ENCODE measurements at places on chromosomes 2 and 18.
A peak's percentile ranks its signal among the peaks of the same experiment; 100 is the strongest.

DNA sequence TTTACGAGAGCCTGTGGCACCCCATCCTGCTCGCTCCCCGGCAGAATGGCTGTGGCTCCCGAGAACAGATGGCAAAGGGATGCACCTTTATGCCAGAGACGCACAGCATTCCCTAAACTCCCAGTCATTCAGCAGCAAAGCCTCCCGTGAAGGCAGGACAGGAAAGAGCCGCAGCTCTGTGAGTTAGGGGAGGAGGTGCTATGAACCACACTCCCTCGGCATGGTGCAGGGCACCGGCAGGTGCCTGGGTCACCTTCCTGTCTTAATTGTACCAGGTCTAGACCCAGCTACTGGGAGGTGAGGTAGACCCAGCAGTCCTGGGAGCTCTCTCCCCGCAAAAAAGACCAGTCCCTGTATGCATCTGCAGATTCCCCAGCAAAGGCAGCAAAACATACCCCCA lies 149.8 kb downstream of the TWIST2 start:
- DNase-seq = no peak

DNA sequence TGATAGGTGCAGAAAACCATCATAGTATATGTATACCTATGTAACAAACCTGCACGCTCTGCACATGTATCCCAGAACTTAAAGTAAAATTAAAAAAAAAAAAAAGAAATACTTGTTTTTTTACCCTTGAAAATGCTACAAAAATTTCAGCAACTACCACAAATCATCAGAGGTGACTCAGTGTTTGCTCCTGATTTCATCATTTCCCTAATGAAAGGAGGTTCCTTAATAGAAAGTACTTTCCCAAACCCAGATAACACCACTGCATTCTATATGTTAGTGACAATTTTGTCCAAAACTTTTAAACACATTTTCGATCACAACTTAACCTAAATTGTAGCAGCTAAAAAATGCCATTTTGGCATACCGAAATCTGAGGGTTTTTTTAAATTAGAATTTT lies 163.3 kb downstream of the SLC39A10 start:
- no peak for DNase-seq

GRCh38 chr18:59902131-59902992 lies 2.6 kb downstream of the PMAIP1 start:
- DNase-seq = peak; percentile 16

DNA sequence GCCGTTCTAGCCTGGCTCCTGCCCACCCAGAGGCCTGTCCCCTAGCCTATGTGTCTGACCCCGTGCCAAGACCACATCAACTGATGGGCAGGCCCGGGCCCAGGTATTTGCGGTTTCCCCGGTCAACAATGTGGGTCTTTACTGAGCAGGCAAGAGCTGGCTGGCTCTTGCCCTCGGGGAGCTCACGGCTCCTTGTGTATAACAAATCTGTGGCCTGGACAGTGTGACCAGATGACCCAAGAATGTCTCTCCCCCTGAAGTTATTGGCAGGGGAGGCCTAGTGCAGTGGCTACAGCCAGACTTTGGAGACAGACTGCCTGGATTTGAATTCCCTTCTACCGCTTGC lies 179.6 kb downstream of the KLHL29 start:
- no peak for DNase-seq

- DNase-seq = no peak
These were observed 640 bp downstream of the SPTBN1 start for GRCh38 chr2:54456612-54457322.

- no peak for DNase-seq
These were observed 3.2 kb downstream of the MTHFD2 start for GRCh38 chr2:74201596-74201995.

DNA sequence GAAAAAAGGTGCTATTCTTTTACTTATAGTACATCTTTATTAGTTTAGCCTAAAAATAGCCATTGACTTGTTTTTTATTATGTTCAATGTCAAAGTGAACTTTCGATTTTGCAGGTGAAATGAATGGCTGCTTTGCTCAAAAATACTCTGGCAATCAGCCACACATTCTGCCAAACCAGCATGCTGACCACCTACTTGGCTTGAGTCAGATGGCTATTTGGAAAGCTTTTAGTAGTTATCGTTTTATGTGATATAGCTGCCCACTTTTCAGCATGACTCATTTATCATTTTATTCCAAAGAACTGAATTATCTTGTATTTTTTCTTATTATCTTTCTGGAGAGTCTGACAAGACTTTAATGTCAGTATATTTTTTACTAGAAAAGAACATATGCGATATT lies 1615.8 kb upstream of the TMEFF2 start:
- DNase-seq = no peak

Data from NCI-H1048 (cell line).